Right renal pelvis (tissue), 4 donors: ENCODE measurements at places on chromosomes 11 and 22.

DNA sequence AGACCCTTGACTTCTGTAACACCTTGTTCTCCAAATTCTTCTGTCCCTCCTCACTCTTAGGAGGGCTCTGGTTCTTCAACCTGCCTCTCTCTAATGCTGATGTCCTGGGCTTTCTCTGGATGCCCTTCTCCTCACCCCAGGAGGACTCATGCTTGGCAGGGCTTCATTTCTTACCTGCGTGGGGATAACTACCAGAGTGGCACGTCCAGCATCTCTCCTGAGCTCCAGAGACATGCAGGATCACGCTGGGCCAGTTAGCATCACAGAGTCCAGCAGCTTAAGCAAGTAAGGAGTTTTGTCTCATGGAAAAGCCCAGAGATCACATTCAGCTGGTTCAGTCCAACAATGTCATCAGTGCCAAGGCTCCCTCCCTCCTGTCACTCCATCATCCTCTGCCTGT is 36.4 kb downstream of the RTL6 start:
- no peak for DNase-seq

- DNase-seq = no peak
Measured at GRCh38 chr11:86743223-86744118, 56.9 kb upstream of the PRSS23 start.

- DNase-seq = no peak
Measured at GRCh38 chr11:9397746-9398680, 13.6 kb downstream of the IPO7 start.

- no peak for DNase-seq
Measured at GRCh38 chr11:69360606-69361005, 66.7 kb downstream of the MYEOV start.

DNA sequence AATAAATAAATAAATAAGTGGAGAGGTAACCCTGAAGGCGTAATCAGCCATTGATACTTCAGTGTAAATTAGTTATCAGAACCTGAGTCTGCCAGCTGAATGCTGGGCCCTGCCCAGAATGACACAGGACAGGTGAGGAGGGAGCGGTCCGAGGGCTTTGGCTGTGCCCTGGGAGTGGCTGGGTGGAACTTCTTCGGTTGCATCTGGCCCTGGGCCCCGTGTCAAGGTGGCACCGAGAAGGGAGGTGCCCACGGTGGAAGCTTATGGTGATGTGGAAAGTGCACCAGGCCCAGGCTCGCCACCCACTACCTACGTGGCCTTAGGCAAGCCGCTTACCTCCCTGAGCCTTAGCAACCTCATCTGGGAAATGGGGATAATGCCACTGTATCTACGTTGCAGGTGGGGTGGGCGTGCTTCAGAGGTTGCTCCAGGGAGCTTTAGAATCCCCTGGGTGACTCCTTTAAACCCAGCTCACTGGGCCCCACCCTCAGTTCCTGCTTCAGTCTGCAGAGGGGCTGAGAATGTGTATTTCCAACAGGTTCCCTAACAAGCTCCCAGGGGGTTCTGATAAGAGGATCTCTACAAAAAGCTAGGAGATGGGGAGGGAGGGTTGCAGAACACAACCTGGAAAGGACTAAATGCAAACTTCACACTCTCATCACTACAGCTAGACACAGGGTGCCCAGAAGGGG is 38.8 kb downstream of the TXN2 start:
- no peak for DNase-seq

DNA sequence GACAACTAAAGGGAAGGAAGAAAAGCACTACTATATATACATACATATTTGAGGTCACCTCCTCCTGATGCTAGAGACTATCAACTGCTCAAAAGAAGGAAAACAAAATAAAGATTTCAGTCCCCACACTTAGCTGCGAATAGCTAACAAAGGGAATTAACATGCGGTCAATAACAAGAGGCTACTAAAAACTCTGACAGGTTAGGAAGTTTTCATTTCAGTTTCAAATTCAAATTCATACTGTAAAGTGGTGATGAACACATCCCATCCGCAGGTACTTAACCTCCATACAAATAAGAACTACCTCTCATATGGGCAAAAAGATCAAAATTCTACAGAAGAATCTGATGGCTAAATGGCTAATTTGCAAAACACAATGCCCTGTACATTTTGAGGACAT is 2.6 kb downstream of the NAP1L4 start:
- DNase-seq = no peak

DNA sequence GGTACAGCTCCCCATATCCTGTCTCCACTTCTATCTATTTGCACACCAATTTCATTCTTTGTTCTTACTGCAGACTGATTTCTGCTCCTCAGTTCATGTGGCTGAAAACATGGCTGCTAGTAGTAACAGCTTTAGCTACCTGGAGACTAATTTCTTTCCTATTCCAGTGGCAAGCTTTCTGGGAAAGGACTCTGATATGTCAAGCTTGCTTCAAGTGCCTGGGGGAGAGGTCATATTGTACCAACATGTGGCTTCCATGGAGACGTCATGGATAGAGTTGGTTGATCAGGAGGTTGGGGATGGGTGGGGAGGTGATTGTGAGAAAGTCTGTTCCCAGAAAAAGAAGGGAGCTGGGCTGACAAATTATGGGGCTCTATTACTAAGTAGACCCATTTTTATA is 44.9 kb downstream of the ADM start:
- DNase-seq = no peak

DNA sequence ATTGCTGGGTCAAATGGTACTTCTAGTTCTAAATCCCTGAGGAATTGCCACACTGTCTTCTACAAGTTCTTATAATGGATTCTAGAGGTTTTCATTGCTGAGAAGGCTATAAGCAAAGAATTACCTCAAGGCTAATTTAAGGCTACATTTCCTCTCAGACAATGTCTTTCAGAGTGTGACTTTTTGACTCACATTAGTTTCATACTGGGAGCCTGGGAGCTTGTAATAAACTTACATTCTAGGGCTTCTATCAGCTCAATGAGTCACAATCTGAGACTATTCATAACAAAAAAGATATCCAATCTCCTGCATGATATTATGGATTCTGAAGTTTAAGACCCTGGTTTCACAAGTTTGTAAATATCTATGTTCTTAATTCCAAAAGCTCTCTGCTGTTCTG is 408.7 kb downstream of the LRRC4C start:
- DNase-seq = no peak

- peak; percentile 56 for DNase-seq
Measured at GRCh38 chr11:38460896-38461295, 1862.9 kb upstream of the RAG2 start.

DNA sequence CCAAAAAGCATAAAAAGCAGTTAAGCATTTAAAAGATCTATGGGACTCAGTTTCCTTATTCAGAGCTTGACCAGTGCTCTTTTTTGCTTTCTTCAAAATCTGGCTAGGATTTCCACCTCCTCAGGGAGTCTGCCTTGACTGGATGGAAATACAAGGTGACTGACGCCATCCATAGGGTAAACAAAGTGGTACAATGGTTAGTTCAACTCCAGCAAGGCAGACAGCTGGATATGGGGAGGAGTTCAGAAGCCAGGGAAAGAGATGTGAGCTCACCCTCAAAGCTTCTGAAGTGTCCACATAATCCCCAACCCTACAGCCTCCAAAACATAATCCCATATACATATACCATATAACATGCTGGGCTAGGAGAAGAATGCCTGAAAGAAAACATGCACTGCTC is 52.0 kb downstream of the KIRREL3 start:
- DNase-seq = no peak

GRCh38 chr11:1866776-1867175 is 13.9 kb downstream of the LSP1 start:
- DNase-seq = no peak

DNA sequence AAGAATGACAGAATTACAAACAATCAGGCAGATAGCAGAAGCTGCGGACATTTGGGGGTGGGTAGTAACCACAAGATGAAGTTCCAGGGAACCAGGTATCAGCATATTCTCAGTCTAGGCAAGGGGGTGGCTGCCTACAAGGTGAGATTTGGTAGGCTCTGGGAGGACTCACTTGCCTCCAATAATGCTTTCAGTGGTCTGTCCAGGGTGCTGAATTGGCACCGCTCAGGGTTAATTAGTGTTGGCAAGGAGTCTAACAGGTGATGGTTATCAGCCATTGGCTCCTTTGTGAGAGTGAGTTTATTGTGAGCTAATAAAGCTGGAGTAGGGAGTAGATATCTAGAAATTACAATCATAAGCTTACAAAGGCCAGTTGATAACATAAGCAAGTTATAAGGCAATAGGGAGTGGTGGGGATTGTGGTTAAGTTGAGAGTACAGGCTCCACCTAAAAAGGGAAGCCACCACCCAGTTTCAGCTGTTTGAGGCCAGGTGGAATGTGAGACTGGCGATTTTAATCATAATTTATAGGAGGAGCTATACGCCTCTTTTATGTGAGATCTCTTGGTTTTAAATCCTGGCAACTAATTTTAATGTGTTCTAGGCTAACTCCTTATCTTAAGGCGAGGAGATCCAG is 320.5 kb downstream of the MIAT start:
- DNase-seq = no peak

- no peak for DNase-seq
Measured at GRCh38 chr22:37806409-37807333, 1.1 kb upstream of the GCAT start.

DNA sequence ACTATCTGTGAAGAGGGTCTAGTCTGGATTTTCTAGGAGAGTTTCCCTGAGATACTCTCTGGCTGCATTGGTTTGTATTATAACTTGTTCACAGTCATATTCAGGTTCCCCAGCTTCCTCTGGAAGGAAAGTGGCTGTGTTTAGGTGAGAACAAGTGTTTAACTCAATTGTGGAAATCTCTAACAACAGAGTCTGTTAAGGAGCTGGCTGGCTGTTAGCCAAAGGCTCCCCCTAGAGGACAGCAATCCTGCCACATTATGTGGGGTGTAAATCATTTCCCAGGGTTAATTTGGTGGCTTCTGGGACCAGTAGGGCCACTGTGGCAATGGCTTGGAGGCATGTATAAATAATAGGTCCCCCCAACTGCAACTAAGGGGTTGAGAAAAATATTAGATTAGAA is 18.4 kb downstream of the MS4A6E start:
- no peak for DNase-seq

DNA sequence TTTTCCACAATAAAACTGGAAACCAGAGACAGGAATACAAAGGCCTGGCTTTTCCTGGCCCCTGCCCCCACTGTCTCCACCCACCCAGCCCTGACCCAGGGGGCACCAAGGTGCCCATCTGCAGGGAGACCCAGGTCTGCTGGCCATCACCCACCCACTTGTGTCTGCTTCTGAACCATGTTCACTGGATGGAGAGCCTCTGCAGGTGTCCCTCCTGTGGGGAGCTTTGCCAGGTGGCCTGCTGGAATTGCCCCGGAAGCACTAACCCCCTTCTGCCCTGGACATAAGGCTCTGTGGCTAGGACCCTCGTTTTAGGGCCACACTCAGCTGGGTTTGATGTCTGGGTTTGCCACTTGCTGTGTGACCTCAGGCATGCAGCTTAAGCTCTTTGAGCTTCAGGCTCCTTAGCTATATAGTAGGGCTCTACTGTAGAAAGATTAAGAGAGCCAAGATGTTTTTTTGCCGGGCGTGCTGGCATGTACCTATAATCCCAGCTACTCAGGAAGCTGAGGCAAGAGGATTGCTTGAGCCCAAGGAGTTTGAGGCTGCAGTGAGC is 3.9 kb downstream of the SCARF2 start:
- DNase-seq = no peak

DNA sequence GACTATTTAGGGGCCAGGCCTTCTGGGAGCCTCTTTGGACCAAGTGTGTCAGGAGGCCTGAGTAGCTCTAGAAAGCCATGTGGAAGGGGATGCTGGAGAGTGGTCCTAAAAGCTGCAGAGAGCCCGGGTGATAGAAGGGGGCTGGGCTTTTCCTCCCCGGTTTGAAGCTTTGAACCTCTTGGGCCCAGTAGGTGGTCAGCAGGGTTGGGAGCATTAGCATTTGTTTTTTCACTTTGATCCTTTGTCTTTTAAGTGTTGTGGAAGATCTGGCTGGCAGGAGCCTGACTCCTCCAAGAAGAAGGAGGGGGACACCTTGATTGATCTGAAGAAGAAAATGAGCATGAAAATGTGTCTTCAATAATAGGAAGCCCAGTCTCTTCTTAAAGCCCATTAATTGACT is 596.6 kb downstream of the INSC start:
- no peak for DNase-seq

DNA sequence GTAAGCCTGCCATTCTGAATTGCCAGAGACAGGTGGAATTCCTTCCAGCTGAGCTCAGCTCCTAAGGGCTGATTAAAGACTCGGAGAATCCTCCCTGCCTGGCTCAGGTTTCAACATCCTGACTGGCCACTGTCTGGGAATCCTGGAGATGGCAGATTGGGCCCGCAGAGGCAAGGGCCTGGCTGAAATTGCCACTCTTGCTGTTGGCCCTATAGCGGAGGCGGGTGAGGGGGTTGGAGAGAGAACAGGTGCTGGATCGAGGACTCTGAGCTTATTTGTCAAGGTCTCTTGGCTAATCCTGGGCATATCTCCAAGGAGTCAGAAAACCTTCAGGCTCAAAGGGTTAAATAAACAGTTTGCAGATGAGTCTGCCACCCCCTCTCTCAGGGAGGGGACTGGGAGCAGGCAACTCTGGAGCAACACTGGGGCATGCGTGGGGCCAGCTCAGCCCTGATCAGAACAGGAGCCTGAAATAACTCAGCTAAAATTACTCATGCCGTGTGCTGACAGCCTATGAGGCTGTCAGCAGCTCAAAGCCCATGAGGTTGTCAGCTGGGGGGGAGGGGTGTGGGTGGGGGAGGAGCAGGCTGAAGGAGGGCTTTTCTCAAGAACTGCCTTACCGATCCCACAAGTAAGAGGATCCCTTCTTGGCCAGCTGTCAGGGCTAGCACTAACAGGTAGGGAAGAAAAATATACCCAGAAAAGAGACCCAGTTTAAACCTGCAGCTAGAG is 14.7 kb upstream of the MFRP start:
- DNase-seq = no peak

- peak; percentile 10 for DNase-seq
Measured at GRCh38 chr11:89381094-89381493, 110.1 kb downstream of the NOX4 start.

DNA sequence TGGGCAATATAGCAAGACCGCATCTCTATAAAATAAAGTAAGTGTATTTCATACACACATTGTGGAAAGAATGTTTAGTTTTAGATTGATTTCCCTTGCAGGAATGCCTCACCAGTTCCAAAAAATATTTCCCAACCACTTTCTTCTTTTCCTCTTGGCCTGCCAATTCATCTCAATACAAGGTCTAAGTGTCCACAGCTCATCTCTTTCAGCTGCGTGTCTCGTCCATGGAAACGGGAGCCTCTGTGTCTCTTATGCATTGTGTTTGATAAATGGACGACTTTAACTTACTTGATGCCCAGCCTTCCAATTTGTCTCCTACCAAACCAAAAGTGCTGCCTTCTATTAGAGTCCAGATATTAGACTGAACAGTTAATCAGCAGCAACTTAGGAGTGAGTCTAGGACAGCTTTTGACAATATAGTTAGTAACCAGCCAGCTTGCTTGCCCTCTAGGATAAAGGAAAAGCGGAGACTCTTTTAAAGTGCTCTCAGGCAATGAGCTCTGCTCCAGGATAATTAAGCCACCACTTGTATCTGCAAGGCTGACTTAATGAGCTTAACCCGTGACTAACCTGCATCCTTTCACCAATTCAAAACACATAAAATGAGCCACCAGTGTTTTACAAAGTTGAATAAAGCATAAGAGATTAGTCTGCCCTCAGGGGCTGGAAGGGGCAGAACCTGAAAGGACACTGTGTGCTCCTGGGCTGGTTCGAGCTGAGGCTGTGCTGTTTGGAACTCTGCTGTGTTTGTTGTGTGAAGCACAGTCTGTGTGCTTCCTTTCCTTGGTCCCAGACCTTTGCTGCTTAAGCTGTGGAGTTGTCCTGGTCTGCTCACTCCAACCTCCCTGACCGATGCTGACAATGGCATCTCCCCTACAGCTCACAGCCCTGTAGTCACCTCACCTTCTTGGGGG is 27.5 kb downstream of the FBXO7 start:
- no peak for DNase-seq

- no peak for DNase-seq
Measured at GRCh38 chr11:80842246-80842645, 1401.4 kb upstream of the TENM4 start.
